Activated CD4-positive, alpha-beta T cell treated with anti-CD3 and anti-CD28 coated beads, Interleukin-2, amount 50 U/mL, for 4 hours (primary cell): ENCODE measurements at places on chromosomes 1 and 21.

DNA sequence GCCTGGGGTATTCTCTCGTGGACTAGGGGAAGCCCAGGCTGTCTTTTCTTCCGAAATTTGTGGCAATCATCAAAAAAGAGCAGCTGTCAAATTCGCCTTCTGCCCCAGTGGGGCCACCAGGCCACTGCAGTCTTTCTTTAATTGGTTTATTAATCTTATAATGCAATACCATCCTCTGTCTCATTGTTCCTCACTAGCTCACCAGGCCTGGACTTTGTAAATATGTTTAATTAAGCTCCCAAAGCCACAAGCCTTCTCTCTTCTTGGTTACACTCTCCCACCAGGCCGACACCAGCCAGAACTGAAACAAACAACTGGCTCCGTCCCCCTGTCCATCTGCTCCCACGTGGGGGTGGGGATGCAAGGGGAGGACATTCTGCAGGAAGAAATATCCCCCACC lies 22.0 kb upstream of the CAMK1G start:
- no peak for DNase-seq

DNA sequence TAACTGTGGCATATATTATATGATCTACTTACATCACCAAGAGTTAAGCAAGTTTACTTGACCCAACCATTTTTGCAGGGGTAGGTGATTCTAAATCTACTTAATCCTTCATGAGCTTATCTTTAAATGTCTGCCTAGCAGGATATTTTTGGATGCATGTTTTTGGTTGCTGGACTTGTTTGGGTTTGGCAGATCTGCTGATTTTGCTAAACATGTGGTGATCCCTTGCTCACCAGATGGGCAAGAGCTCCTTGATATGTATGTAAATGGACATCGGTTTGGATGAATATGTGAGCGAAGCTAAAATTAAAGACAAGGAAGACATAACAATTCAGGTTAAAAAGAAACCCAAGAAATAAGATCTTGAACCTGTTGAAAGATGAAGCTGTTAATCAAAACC lies 36.7 kb downstream of the FMN2 start:
- DNase-seq, result no peak

- DNase-seq, result no peak
Observed at GRCh38 chr1:229781453-229781852, 155.4 kb downstream of the URB2 start.

- no peak for DNase-seq
Observed at GRCh38 chr1:228508840-228509415, 21.7 kb downstream of the RNF187 start.

- no peak for DNase-seq
Observed at GRCh38 chr1:165387961-165388360, 31.4 kb upstream of the LMX1A start.

- DNase-seq, result no peak
Observed at GRCh38 chr1:239731082-239731748, 344.8 kb downstream of the CHRM3 start.

DNA sequence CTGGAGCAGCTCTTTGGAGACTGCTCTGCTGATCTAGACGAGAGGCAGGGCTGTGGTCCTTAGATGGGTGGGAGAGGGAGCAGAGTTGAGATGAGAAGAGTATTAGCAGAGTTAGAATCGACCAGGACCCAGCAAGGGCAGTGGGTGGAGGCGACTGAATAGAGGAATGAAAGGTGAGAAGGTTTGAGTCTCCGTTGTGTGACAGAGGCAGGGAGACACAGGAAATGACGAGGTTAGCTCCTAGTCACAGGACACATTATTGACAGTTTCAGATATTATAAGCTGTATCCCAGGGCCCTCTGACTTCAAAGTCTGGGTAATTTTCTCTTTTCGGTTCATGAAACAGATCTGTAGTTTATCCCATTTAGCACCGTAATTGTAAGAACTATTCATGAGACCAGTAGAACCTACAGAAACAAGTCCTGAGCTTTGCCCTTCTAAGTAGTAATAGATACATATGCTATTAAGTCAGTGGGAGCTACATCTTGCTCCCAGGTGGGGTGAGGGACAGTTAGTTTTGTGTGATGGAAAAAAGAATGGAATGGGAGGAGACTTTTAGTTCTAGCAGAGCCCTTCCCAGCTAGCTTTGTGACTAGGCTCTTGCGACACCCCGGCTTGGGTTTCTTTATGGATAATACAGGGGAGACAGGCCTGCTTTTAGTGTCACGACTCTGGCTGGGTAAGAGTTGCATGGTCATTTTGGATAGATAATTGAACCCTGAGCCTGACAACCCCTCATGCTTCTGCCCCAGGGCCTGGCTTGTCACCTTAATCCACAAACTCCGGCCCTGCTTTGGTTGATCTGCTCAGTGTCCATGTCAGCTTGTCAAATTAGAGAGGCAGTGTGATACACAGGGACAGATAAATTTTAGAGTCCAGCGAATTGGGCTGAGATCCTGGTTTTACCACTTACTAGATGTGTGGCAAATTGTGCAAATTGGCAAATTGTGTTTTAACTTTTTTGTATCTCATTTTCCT lies 70.2 kb downstream of the UCK2 start:
- no peak for DNase-seq

DNA sequence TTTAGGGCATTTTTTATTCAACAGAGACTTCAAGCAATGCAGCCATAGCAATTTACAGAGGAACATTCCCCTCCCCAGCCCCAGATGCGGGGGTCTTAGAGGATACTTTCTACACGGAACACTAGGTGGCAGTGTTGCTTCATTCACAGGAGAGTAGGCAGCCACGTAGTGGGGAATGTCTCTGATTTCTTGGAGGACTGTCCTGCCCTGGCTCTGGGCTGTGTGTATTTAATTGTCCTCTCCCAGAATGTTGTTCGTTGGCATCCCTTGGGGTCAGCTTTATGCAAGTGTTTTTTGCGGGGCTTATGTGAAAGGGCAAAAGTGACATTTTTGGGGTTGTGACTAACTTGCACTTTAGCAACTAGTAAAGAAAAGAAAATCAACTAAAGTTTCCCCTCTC lies 96.9 kb downstream of the PAPPA2 start:
- DNase-seq, result no peak

- DNase-seq, result no peak
Observed at GRCh38 chr1:92356956-92357355, 58.1 kb downstream of the RPAP2 start.

- DNase-seq, result no peak
Observed at GRCh38 chr1:8094481-8095241, 68.6 kb upstream of the ERRFI1 start.

GRCh38 chr1:77026135-77026534 lies 158.9 kb downstream of the ST6GALNAC5 start:
- no peak for DNase-seq

DNA sequence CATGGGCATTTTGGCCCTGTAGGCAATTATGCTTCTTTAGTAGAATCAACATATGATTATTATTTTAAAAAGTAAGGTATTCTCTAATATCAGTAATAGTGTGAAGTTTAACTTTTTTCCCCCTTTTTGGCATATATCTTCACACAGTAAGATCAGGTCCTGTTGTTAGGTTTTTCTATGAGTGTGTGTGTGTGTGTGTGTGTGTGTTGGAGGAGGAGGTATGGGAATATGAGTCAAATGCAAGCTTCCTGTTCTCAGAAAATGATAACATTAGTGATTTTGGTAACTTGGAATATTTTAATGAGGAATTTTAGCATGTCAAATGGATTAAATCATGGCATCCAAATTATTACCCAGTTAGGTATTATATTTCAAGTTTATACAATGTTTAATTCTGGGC lies 65.8 kb upstream of the BCL10 start:
- DNase-seq, result no peak
